ENCODE measurements at places on chromosomes 13 and 19.

DNA sequence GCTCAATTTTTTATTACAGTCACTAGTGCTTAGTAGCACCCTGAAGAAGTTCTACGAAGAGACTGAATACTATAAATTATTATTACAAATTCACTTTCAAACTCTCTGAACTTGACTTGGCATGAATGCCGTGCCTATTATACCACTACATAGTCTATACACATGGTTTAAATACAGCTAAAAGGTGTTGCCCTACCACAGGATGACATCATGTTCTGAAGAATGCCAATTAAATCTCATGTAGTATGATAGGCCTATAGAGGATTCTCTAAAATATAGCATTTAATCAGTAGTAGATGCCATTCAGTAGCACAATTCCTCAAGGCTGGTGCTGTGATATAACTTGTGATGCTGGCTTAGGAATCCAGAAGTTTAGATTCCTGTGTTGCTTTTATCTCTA is 16.7 kb upstream of the POSTN start:
- DNase-seq = no peak

DNA sequence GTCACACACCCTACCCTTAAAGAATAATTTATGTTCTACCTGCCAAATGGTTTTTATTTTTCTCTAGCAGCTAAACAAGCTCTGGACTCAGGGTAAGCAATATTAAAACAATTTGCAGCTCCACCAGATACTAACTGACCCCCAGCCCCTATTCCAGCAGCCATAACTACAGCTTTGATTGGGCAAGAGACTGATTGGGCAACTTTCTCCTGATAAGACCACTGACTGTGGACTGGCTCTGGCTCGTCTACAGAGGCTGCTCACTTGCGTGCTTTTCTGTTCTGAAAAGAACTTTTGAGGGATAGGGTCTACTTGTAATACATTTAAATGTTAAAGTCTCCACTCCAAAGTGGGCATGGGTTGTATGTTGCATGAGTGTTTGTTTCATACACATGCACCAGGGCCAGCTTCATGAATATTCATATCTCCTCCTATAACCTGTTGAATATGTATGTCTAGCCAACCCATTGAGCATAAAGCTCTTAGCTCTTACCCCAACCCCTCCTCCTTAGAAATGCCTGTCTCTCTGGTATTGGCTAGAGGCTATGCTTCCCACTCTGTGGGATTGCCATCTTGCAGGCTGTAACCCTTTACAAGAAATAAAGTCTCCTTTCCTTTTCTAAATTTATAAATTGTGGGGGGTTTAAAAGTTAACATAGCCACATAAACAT is 19.9 kb downstream of the OR7A5 start:
- no peak for DNase-seq

DNA sequence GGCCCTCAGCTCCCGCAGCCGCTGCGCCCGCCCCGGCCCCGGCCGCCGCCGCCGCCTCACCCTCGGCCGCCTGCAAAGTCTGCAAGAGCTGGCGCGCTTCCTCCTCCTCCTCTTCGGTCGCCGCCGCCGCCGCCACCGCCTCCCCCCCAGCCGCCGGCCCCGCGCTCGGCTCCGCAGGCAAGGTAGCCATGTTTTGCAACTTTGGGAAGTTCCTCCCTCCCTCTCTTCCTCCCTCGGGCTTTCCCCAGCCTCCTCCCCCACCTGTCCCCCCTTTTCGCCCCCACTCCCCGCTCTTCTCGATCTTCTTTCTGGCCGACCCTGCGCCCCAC is 433 bp downstream of the SIX5 start:
- DNase-seq = no peak

- DNase-seq = no peak
These were observed 148.5 kb upstream of the FREM2 start for GRCh38 chr13:38538422-38538821.

- DNase-seq = no peak
These were observed 11.1 kb downstream of the PPP5C start for GRCh38 chr19:46357846-46358583.

DNA sequence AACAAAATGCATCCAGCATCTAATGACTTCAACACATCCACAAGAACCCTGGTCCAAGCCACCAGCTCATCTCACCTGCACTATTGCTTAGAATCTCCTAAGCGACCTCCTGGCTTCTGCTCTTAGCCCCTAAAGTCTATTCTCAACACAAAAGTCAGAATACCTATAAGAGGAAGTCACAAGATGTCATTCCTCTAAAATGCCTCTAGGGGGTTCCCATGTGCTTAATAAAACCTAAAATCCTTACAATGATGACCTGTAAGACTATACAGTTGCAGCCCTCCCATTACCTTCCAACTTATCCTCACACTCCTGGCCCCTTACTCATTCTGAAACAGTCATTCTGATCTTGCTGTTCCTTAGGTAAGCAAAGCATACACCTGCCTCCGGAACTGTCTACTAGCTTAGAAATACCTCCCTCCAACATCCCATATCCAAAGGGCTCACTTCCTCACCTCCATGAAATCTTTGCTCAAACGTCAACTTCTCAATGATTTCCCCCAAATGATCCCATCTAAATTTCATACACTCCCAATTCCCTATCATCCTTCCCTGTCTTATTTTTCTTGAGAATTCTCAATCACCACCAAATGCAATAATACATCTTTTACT is 10.0 kb downstream of the ATP7B start:
- peak; percentile 16 for DNase-seq

- peak; percentile 38 for DNase-seq
These were observed 830.2 kb upstream of the SPRY2 start for GRCh38 chr13:81171065-81171647.

GRCh38 chr19:17942181-17942580 is 9.4 kb downstream of the CCDC124 start:
- no peak for DNase-seq

DNA sequence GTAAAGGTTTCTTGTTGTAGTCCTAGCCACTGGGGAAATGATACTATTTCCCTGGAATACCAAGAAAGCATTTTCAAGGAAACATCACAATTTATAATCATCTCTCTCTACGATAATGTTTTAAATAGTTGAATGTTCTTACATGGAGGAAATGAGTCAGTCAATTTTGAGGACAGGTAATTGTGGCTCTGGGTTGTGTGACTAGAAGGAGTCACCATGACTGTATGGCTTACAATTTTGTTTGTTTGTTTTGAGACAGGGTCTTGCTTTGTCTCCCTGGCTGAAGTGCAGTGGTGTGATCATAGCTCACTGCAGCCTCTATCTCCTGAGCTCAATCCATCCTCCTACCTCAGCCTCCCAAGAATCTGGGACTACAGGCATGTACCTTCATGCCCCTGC is 47.4 kb downstream of the COG3 start:
- DNase-seq = no peak
